ENCODE measurements at places on chromosomes 2 and 18.

GRCh38 chr2:201448061-201448460 is 3.2 kb downstream of the TRAK2 start:
- DNase-seq: no peak

GRCh38 chr18:55321265-55322177 is 266.5 kb downstream of the TCF4 start:
- peak; percentile 11 for DNase-seq

DNA sequence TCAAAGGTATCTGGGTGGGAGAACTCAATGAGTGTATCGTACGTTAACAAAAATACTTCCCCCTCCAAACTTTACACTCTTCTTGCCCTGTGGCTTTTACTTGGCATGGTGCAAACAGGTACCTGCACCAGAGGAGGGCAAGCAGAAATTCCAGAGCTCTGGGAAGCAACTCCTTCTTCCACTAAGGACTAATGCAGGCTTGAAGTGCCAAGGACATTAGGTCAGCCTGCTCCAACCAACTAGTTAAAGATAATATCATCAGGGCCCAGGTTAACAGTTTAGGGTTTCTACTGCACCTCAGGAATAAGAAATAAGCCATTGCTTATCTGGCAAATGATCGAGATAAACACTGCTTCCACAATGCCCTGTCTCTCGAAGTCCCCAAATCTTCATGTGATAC is 70.4 kb downstream of the LRPPRC start:
- no peak for DNase-seq

- DNase-seq: no peak
Measured at GRCh38 chr2:62410926-62411456, 95.0 kb downstream of the TMEM17 start.

- no peak for DNase-seq
Measured at GRCh38 chr2:233718552-233718951, at the start of gene UGT1A4. Gene UGT1A4 (plus strand): TSS chr2:233718736. CDS start chr2:233718821, 85 bp downstream.

DNA sequence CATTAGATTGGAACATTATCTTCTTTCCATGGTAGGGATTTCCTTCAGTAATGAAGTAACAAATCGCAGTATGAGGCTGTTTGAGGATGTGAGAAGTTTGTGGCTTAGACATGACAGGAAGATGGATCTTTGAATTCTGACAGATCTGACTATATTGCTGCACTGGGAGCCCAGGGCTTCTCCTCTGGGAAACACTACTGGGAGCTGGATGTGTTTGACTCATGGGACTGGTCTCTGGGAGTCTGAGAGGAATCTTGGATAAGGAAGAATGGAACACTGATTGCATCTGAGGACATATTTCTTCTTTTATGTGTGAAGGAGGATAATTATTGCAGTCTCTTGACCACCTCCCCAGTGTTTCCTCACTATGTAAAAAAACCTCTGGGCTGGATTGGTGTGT is 77.2 kb upstream of the ST6GAL2 start:
- DNase-seq: no peak

GRCh38 chr2:169041594-169041993 is 10.5 kb upstream of the ABCB11 start:
- no peak for DNase-seq

DNA sequence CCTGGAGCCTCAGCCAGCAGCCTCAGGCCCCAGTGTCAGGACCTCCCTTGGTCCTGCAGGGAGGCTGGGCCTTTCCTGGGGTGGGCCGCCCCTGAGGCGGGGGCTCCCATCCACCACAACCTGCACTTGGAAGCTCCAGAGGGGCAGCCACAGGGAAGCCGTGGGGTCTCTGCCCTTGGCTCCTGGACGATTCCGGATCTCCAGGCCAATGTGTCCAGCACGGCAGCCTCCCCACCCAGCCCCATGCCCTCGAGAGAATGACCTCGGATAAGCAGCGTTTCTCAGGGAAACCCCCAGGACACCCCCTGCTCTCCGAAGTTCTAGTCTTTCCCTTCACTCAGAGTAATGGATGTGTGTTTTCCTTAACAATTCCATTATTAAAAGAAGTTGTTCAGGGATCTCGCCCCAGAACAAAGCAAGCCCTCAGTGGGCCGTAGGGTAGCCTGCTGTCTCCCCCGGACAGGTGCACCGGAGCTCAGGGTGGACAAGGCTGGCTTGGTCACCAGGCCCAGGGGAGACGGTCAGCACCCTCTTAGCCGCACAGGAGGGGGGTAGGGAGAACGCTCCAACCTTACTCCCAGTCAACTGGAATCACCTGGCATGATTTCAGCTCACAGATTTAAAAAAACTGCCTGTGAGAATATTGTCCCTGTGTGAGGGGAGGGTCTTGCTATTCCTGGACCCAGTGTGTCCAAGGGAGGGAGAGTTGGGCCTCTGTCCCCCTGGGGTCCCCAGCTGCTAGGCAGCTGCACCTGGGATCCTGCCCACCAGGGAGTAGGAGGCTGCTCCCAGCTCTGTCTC is 72.2 kb upstream of the OTOS start:
- DNase-seq: no peak

GRCh38 chr18:42893977-42894376 is 221.5 kb downstream of the RIT2 start:
- no peak for DNase-seq

GRCh38 chr2:240595381-240596079 is 9.0 kb downstream of the CAPN10 start:
- DNase-seq: no peak

DNA sequence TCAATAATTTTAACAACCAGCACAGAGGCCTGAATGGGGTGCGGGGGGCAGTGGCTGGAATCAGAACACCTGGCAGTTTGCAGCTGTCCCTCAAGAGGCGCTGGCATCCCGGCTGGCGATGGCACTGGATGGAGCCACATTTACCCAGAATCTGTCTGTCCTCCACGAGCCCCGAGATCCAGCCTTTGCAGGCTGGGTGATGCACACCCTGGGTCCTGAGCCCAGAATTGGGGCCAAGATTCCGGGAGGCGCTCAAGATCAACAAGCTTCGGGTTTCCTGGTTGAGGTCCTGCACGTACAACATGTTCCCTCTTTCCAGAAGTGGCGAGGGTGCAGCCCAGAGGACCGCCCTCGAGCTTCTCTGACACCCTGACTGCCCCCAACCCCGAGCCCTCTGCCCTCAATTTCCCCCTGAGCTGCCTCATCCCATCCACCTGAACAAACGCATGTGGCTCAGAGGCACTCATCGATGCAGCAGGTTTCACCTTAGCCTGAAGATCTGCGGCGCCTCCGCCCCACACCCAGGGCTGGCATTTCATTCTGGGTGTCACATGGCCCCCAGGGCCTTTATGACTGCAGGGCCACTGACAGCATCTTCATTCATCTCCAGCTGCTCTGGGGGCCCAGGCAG is 97.5 kb downstream of the TFCP2L1 start:
- DNase-seq: no peak

DNA sequence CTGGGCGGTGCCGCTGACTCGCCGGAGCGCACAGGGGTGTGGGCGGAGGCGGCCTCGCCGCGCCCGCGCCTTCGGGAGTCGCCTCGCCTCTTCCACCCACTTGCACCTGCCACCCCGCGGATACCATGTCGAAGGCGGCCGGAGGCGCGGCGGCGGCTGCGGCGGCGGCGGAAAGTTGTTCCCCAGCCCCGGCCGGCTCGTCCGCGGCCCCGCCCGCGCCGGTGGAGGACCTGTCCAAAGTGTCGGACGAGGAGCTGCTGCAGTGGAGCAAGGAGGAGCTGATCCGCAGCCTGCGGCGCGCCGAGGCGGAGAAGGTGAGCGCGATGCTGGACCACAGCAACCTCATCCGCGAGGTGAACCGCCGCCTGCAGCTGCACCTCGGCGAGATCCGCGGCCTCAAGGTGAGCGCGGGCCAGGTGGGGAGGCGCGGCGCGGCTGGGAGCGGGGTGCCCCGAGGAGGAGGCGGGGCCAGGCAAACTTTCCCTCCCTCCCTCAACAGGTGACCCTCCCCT is 766 bp downstream of the CCDC85A start:
- no peak for DNase-seq

GRCh38 chr2:230878599-230879188 is 14.0 kb downstream of the ITM2C start:
- no peak for DNase-seq

DNA sequence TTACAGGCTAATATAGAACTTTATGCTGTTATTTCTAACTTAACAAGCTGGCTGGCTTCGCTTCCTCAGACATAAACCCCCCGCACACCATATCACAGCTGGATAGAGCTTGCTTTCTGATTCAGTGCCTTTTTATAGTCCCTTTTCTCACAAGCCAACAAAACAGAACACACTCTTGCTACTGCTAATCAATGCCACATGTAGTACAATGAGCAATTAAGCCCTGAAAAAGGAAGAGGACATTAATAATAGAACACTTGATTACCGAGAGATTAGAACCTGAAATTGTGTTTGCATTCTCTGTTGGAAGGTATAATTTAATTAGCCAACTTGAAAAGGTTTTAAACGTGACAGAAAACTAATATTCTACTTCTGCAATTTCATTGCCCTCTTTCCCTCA is 267.7 kb upstream of the CYRIA start:
- DNase-seq: no peak

GRCh38 chr2:237097326-237097910 is 11.7 kb downstream of the COPS8 start:
- DNase-seq: no peak

- DNase-seq: no peak
Measured at GRCh38 chr18:75784390-75784789, 356.9 kb upstream of the SMIM21 start.

- DNase-seq: no peak
Measured at GRCh38 chr18:69177702-69178101, 223.0 kb upstream of the DOK6 start.

DNA sequence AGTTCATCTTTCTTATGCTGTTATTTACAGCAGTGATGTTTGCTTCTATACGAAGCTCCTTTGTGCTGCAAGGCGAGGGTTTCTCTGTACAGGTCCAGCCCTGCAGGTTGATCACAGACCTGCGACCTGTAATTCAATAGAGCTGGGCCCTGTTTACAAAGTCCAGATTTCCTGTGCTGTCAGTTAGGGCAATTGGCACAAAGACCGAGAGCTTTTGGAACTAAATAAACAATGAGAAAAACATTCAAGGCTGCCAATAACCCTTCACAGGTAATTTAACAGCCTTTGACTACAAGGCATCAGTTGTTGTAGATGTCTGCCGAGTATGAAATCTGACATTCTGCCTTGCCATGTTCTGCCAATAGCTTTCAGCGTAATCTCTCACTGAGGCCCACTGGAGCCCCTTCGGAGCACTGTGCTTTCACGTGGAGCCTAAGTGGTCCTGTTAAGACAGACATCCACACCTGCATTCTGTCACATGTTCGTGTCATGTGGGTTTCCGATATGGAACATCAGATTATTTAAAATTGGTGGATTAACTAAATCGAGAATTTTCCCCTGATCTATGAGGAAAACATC is 232.5 kb downstream of the PTGR3 start:
- DNase-seq: no peak

DNA sequence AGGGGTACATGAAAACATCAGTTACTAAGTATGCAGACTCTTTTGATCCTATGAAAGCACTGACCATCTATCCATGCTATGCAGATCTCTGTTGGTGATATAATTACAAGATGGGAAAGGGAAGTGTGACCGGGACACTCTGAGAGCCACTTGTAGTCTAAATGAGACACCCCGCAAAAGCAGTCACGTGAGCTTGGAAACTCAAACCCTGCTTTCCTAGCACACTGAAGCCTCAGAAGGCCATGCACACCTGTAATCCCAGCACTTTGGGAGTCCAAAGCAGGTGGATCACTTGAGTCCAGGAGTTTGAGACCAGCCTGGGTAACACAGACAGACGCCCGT is 137.5 kb downstream of the INO80D start:
- DNase-seq: no peak

GRCh38 chr2:227713291-227713690 is 4.5 kb downstream of the SLC19A3 start:
- no peak for DNase-seq

Measured in stimulated activated CD8-positive, alpha-beta memory T cell treated with anti-CD3 and anti-CD28 coated beads, Interleukin-2, amount 100 ng/mL, for 1 hour (primary cell).